ENCODE measurements at places on chromosomes 3 and 15.

GRCh38 chr15:75989045-75989444 is 23.2 kb downstream of the NRG4 start:
- peak; percentile 36 for DNase-seq

GRCh38 chr3:32452009-32452408 is 50.6 kb downstream of the CMTM6 start:
- DNase-seq: no peak

- no peak for DNase-seq
These were observed 62.7 kb downstream of the UBP1 start for GRCh38 chr3:33377489-33377888.

GRCh38 chr3:43260412-43260811 is 25.9 kb upstream of the SNRK start:
- DNase-seq: peak; percentile 11

Measured in GM23248 (cell line).